ENCODE measurements at places on chromosomes 5 and 9.
A peak's percentile ranks its signal among the peaks of the same experiment; 100 is the strongest.

DNA sequence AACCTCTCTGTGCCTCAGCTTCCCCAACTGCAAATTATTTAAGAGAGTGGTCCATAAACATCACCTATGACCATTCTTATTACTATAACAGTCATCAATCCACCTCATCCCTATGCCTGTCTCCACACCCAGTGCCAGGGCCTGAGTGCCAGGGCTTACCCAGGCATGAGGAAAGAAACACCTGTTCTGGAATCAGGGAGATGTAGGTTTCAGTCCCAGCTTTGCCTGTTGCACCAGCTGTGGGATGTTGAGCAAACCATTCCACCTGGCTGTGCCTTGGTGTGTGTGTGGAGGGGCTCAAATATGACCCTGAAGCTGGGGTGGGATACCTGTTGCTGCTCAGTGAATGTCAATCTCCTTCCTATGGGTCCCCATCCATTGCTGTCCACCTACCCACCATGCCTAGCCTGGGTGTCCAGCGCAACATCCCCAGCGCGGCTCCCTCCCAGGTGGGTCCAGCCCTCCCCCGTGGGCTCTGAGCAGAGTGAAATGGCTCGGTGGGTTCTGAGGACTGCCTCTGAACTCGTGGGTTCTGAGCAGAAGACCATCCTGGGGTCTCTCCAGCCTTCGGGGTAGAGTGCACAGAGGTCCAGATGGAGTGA is 16.3 kb downstream of the AKNA start:
- DNase-seq = no peak

GRCh38 chr5:40679913-40680681 is at the start of gene PTGER4:
Gene PTGER4 (plus strand): TSS chr5:40679915. CDS start chr5:40680994, 1,079 bp downstream.
- no peak for DNase-seq

DNA sequence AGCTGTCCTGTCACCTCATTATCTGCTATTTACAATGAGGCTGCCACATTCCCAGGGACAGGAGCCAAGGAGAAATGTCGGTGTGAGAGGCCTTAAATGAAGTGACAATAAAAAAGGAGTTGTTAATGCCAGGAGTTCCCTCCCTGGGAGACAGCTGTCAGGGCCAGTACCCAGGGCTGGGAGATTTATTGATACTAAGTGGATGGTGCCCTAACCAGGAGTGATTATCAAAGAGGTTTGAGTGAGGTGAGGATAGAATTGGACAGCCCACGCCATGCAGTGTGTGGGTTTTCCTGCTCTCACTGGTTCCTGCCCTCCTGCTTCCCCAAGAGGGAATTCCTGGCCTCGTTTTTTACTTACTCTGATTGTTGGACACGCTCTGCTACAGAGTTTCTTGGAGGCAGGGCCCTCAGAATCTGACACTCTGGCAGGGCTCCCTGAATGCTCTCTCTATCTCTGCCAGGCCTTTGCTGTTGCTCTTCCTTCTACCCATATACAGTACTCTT is 150.8 kb downstream of the GRIA1 start:
- no peak for DNase-seq

DNA sequence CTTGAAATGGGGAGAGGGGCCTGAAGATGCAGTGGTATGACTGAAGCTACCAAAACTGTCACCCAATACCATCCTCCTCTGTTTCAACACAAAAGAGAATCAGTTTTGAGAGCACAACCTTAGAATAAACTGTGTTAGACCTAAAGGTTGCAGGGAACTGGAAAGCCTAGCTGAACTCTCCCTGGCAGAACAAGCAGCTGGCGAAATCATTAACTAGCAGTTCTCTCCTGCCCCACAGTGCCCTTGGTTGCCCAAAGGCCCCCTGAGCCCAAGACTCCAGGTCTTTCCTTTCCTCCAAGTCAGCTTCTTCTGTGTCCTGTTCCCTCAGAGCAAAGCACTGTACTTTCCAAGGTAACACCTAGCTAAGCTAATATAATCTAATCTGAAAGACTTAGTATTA is 135.4 kb upstream of the SLC30A5 start:
- DNase-seq = no peak

DNA sequence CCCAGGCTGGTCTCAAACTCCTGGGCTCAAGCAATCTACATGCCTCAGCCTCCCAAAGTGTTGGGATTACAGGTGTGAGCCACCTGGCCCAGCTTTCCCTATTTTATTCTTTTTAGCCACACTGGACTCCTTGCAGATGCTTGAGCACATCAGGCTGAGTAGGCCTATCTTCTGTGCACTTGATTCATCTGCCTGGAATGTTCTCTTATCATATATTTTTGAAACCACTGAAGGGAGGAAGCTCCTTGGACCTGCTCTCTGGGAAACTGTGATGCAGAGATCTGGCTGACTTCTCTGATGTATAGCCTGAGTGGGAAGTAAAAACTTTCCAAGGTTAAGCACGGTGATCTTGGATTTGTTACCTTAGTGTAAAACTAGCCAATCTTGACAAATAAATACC is 6.5 kb upstream of the MAT2B start:
- no peak for DNase-seq

- peak; percentile 31 for DNase-seq
Measured at GRCh38 chr9:136231478-136232297, 13.9 kb downstream of the QSOX2 start.

GRCh38 chr9:22129133-22129532 is 120.0 kb upstream of the CDKN2B start:
- DNase-seq = no peak

- DNase-seq = no peak
Measured at GRCh38 chr5:36436306-36436705, 134.6 kb upstream of the RANBP3L start.

GRCh38 chr5:17261075-17261474 is 43.6 kb downstream of the BASP1 start:
- no peak for DNase-seq

GRCh38 chr5:41891066-41891707 is 13.0 kb upstream of the RIMOC1 start:
- DNase-seq = no peak

- DNase-seq = no peak
Measured at GRCh38 chr5:122727112-122727541, 47.8 kb upstream of the SNX2 start.

- DNase-seq = peak; percentile 49
Measured at GRCh38 chr9:33263131-33264002, 1.1 kb downstream of the BAG1 start.

- no peak for DNase-seq
Measured at GRCh38 chr5:150376799-150377771, 19.6 kb downstream of the TCOF1 start.

DNA sequence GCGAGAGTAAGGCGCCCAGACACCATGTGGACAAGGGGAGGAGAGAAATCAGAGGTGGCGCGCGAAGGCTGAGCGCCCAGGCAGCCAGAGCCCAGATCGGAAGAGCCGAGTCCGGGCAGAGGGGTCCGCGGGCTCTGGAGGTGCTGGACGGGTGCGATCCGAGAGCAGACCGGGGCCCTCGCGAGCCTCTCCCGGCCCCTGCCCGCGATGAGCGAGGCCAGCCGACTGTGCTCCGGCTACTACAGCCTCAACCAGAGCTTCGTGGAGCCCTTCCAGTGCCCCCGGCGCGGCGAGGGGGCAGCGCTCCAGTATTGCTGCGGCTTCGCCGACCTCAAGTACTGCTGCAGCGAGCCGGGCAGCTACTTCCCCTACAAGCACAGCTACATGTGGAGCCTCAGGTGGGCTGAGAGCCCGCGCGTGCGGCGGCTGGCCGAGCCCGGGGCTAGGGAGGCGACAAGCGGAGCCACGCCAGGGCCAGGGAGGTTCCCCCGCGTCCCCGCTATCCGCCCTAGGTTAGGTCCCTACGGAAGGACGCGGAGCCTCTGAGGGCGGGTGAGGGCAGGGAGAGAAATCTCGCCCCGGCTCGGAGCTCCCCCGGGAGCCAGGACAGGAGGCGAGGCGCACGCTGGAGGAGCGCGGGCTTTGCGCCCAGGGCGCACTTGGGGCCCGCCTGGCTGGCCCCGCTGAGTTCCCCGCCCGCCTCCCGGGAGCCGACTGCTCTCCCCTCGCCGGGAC is at the start of gene SHISAL2B:
Gene SHISAL2B (plus strand): TSS at position 87 of the 735 bp plus-strand sequence. CDS start 121 bp downstream, at position 208.
- no peak for DNase-seq

- no peak for DNase-seq
Measured at GRCh38 chr9:137638680-137639079, 19.9 kb downstream of the EHMT1 start.

GRCh38 chr5:136042665-136043121 is 13.9 kb downstream of the TGFBI start:
- DNase-seq = no peak

DNA sequence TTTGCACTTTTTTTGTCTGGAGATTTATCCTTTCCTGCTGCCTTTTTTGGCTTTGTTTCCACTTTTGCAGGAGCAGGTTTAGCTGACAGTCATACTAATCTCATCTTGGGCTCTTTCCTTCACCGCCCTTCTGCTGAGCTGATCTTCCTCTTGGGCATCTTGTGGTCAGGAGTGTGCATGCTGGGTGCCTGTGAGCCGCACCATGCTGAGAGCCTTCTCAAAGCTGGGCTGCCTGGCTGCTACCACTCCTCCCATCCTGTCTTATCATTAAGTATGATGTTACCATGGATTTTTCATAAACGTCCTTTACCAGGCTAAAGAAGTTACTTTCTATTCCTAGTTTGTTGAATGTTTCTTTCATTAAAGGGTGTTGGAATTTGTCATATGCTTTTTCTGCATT is 49.5 kb upstream of the MCCC2 start:
- peak; percentile 12 for DNase-seq

GRCh38 chr9:108109927-108110690 is 620.5 kb upstream of the KLF4 start:
- DNase-seq = no peak

DNA sequence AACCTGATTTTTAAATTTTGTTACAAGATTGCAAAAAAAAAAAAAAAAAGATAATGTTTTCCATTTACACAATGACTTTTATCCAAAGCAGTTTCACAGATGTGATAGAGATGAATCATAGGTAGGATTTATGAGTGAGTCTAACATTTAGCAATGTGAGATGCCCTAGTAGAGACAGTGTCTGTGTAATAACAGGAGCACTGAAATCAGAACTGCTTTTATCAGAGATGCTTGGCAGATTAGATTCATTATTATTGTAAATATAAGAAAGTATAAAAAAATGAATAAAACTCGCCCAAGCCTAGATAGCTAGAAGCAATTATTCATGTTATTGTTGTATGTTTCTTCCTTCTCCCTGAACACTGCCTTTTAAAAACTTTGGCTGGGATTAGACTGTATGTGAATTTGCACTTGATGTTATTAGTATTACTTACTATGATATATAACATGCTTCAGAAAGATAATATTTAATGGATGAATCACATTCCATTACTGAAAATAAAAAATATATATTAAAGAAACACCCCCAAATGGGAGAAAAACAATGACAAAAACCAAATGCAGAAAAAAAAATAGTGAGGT is 567.3 kb upstream of the KLF4 start:
- no peak for DNase-seq

DNA sequence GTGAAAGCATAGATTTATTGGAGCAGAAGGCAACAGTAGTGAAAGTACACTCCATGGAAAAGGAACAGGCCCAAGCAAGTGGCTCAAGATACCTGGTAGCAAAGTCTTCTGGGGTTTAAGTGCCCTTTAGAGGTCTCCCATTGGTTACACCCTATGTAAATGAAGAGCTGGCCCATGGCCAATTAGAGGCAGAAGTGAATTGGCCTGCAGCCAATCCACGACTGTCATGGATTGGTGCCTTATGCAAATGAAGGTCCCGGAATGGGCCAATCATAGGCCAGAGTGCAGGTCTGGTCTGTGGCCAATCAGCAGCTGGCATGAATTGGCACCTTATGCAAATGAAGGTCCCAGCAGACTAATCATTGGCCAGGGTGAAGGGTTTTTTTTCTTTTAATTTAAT is 64.2 kb upstream of the PCSK5 start:
- no peak for DNase-seq

DNA sequence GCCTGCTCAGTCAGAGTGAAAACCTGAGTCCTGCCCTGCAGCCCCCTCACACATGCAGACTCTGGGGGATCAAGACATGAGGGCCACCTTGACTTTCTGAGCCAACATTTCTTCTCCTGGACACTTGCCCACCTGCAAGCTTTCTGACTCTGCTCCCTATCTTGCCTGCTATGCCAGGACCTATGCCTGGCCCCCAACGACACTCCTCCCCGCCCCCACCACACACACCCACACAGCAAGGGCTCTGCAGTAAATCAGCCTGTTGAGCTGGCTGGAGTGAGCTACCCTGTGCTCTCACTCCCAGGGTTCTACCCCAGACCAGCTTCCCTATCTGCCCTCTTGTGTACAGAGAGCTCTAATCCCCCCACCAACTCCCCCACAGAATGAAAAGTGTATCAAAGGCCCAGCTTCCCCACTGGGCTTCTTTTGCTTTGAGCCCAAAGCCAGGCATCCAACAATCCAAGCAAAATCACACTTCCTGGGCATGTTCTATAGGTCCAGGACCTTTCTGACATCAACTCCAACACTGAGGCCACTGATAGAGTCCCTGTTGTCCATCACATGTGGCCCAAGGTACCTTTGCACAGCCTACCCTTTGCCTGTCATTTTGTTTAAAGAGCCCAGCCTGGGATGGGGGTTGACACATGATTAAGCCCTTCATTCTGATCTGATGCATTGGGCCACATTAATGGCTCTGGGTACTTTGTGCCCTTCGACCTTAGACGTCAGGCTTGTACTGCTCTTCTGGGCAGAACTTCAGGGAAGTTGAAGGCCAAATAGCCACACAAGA is 7.2 kb downstream of the PDLIM4 start:
- no peak for DNase-seq

- no peak for DNase-seq
Measured at GRCh38 chr9:72362680-72363139, 2.3 kb downstream of the ZFAND5 start.

- no peak for DNase-seq
Measured at GRCh38 chr5:141001844-141002604, 35.7 kb downstream of the PCDHAC2 start.

- no peak for DNase-seq
Measured at GRCh38 chr5:88115211-88115610, 153.4 kb downstream of the TMEM161B start.

DNA sequence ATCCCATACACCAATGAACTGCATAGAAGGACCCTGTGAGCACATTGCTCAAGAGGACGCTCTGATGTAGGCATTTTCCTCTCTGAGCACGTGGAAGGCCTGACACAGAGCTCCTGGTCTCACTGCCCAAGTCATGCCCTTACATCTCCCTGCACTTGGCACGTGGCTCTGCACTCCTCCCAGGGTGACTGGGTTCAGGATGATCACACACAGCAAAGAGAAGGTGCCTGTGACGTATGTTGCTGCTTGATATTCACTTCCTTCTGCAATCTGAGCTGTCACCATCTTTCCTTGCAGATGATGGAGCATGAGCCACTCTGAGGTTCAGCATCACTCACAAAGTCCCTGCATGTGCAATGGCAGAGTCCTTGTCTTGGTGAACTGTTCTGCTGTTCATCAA is 125.2 kb downstream of the FSTL4 start:
- DNase-seq = no peak

- DNase-seq = no peak
Measured at GRCh38 chr5:43675357-43675756, 72.4 kb downstream of the NNT start.

DNA sequence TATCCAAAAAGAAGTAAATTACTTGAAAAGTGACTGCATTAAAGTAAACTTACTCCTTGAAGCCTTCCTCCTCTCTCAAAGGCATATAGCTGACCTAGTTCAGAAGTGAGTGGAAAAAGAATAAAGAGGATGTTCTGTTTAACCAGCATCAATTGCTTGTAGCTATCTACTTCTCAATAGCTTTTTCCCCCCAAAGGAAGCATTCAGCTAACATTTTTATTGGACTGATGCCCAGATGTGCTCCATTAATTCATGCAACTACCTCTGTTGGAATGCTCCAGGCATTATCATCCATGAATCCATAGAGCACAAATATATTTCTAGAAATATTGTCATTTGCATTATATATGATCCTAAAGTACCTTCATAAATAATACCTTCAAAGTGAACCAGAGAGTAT is 132.8 kb downstream of the RASEF start:
- DNase-seq = no peak
